ENCODE measurements at places on chromosomes 3 and 15.

- DNase-seq = no peak
Measured at GRCh38 chr15:93189561-93189960, 100.5 kb upstream of the RGMA start.

GRCh38 chr3:115095236-115095635 lies 51.9 kb downstream of the ZBTB20 start:
- no peak for DNase-seq

DNA sequence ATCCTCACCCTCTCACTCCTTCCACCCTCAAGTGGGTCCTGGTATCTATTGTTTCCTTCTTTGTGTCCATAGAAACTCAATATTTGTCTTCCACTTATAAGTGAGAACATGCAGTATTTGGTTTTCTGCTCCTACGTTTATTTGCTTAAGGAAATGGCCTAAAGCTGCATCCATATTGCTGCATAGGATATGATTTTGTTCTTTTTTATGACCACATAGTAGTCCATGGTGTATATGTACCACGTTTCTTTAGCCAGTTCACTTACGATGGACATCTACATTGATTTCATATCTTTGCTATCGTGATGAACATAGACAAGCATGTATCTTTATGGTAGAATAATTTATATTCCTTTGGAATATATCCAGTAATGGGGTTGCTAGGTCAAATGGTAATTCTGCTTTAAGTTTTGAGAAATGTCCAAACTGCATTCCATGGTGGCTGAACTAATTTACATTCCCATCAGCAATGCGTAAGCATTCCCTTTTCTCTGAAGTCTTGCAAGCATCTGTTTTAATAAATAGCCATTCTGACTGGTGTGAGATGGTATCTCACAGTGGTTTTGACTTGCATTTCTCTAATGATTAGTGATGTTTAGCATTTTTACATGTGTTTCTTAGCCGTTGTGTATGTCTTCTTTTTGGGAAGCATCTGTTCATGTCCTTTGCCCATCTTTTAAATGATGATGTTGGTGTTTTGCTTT lies 650.2 kb downstream of the ZNF385D start:
- no peak for DNase-seq

- no peak for DNase-seq
Measured at GRCh38 chr3:190131329-190131728, 10.6 kb upstream of the P3H2 start.

- no peak for DNase-seq
Measured at GRCh38 chr3:63945558-63946096, 33.4 kb upstream of the SCAANT1 start.

DNA sequence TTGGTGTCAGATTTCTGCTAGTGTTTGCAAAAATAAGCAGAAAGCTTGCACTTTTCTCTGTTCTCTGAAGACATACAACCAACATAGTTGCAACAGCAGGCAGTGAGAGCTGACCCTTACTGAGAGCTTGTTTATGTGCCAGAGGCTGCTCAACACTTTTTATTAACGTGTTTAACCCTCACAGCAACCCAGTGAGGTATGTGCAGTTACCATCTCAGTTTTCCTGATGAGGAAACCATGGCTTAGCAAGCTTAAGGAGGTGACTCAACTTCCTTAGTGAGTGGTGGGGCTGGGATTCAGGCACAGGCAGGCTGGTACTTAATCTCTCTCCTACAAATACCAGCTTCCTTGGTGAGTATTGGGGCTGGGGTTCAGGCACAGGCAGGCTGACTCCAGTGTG lies 158.1 kb upstream of the CTDSPL start:
- DNase-seq = no peak

GRCh38 chr3:126009181-126009580 lies 40.2 kb downstream of the ROPN1B start:
- DNase-seq = no peak

- DNase-seq = no peak
Measured at GRCh38 chr3:27428446-27428845, 55.7 kb downstream of the SLC4A7 start.

DNA sequence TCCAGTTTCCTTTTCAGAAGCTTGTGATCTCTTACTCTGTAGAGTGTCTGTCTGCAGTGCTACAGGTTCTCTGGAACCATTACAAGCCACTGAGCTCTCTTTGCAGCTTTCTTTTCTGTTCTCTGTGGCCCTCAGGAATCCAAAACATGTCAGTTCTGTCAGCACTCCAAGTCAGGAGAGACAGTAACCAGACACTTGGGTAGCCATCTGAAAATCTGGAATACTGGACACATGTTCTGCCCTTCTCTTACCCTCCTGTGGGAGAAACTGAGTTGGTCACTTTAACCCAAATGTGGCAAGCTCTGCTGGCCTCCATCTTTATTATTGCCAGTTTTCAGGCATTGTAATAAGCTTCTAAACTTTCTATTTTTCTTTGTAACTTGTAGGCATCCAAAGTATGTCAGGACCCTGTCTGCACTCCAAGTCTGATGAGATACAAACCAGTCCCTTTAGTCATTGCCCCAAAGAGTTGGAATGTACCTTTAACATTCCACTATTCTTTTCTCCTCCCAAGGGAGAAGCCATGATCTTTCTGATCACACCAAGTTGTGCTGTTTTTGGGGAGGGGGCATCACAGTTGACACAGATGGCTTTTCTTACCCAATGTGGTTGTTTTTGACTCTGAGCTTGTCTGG lies 183.7 kb downstream of the DPH6 start:
- DNase-seq = no peak

DNA sequence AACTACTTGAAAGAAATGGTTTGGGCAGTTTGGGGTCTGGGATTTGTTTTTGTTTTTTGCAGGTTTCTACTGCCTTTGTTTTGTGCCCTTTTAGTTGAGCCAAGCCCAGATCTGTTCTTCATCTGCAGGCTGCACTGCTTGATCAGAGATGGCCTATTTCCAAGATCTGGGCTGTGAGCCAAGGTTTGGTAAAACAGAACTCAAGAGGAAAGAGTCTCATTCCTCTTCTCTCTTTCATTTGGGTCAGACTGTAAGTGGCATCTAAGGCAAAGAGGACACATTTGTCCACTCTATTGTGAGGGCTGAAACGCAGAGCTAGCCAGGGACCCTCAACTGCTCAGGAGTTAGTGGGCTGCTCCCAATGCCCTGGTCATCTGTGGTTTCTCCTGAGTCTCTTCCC lies 104.4 kb upstream of the UBE3A start:
- no peak for DNase-seq

GRCh38 chr15:94259121-94259751 lies 27.9 kb downstream of the MCTP2 start:
- no peak for DNase-seq

GRCh38 chr3:52197499-52197841 lies 490 bp upstream of the ALAS1 start:
- no peak for DNase-seq

DNA sequence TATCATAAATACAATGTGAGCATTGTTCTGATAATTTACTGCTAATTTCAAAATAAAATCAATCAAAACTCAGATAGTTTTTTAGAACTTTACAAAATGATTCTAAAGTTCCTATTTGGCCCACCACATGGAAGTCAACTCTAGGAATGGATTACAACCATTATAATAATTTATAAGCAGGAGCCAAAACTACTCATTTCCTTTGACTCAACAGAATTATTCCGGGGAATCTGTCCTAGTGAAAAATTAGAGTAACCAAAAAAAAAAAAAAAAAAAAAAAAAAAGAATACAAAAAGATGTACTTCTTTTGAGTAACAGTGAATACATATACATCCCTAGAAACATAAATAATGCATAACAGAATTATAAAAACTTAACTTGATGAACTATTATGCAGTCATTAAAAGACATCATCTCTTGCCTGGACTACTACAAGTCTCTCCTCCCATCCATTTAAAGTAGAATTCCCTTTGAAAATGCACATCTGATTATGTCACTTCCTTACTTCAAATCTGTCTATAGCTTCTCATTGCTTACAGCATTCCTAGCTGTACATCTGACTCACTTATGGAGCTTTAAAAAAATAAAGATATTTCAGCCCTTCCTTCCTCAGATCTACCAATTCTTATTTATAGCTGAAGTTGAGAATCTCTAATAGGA lies 43.4 kb downstream of the HDGFL3 start:
- no peak for DNase-seq

- DNase-seq = no peak
Measured at GRCh38 chr3:95297581-95297980, 1234.7 kb downstream of the NSUN3 start.

DNA sequence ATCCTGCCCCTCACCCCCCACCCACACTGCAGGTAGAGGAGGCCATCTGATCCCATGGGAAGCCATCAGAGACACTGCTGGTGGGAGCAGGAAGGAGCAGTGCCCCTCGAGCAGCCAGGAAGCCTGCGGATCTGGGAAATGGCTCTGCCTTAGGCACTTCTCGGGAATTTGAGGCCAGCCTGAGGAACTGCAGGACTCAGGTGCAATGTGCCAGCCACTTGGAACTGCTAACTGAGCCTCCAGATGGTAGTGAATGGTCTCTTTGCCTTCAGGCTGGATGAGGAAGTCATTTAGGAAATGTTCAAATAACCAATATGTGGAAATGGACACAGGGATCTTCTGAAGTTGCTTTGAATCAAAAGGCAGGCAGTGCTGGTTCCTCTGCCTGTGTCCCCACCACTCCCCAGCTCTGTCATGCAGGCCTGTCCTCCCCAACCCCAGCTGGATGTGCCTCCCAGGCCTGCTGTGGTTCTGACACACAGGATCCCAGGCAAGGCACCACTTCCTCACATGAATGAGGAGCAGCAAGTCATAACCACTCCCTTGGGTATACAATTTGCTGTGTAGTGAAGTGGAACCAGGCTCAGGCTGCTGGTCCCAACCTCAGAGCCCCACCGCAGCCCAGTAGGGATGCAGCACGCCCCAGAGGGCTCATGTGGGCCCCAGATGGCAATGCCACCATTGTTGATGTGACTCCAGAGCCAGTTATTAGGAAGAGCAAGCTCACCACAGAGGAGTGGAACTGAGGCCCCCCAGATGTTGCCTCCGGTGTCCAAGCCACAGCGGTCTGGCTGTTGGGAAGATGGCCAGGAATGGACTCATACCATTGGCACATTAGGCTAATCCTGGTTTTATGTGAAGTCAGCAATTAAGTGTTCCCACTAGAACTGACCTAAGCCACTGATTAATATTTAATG lies 46.5 kb upstream of the LIMD1 start:
- DNase-seq = no peak

DNA sequence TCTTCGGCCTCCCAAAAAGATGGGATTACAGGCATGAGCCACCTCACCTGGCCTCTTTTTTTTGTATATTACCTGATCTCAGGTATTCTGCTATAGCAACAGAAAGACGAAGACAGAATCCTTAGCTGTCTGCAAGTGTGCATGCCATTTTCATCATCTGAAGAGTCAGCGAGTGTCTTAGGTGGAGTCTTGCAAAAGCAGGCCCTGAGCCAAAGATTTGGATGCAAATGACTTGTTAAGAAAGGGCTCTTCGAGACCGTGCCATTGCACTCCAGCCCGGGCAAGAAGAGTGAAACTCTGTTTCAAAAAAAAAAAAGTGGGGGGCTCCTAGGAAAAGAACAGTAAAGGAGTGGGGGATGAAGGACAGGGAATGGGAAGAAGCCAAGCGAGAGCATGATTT lies 10.2 kb upstream of the TRIM69 start:
- DNase-seq = no peak

- no peak for DNase-seq
Measured at GRCh38 chr3:103085465-103085864, 650.6 kb downstream of the ZPLD1 start.

DNA sequence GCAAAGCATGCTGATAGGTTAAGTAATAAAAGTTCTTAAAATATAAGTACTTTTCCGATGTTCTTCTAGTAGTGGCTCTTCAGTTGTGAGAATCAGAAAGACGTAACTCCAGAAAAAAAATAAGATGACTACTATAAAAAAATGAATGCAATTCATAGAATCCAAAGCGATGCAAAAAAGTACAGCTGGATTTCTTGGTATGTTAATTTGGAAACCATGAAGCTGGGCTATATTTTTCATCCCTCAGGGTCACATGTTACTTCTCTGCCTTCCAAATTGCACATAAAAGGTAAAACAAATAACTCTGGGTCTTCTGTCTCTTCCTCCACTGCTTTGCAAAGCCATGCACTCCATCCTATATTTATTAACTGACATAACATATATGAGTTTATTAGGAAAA lies 843.9 kb upstream of the DPPA4 start:
- DNase-seq = no peak

DNA sequence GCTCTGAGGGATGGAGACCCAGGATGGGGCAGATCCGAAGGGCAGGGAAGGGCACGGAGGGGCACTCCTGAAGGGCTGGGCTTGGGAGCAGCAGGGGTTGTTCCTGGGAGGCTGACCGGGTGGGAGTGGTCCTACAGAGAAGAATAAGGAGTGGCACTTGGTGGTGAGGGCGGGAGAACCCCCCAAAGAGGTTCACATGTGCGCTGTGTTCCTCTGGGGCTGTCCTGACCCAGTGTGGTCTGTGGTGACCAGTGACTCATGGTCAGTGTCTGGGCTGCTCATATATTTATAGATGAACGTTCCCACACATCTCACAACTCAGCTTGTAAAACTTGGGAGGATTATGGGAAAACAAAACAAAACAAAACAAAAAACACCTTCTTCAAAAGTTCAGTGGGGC lies 10.0 kb downstream of the TRPM1 start:
- DNase-seq = no peak

DNA sequence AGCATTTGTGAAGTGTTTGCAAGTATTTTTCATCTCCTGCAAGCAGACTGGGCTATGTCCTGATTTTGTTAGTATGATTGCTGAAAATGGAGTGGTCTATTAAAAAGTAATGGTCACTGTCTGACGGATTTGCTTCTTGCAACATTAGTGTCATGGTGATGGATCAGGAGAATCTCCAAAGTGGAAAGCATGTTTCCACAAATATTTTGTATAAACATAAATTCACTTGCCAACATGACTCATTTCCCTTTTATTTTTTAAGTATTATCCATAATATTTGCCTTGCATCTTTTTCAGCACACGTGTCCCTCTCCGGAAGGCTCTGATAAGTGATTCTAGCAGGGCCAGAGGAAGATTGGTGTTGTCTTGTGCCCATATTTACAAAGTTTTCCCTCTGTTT lies 27.4 kb upstream of the CACNA2D3 start:
- DNase-seq = no peak

DNA sequence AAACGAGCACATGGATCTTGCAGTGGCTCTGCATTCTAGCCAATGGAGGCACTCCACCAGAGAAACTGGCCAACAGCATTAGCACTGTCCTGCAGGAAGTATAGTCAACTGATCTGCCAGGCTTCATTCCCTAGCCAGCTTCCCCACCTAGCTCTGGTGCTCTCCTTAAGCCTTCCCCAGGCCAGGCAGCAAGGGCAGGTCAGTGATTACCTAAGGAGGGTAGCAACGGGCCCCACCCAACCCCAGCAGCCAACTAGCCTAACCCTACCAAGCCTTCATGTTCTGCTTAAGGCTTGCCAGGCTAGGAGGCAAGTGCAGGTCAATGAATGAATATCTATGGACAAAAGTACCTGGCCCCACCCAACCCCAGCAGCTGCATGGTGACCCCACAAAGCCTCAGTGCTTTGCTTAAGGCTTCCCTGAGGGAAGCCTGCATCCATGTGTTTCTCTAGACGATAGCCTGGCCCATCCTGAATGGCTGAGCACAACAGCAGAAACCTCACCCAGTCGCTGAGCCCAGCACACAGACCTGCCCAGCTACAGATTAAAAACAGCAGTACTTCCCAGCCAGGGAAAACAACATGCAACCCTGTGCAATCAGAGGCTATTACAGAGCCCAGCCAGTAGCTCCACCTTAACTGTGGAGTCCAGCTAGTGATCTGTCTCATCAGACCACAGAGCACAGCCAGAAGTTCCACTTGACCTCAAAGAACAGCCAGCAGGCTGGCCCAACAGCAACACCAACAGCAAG lies 28.5 kb downstream of the THBS1 start:
- no peak for DNase-seq
